ENCODE measurements at places on chromosomes 5 and 9. TPM values are rescaled to one million over a fixed set of nuclear protein-coding genes. Genes with fewer than 3 reads are reported as not detected.
A peak's percentile ranks its signal among the peaks of the same experiment; 100 is the strongest.

PCDHGA7 gene
- 4.2 TPM for total RNA-seq

LRRC19 gene
- not detected for total RNA-seq

ZNF883 gene
- 18.4 TPM for total RNA-seq

TRUB2 gene
- total RNA-seq, result 30.0 TPM

- no peak for DNase-seq
Observed at GRCh38 chr5:164051745-164052144, 546.3 kb downstream of the MAT2B start.

GRCh38 chr5:15571618-15572017, 71.6 kb downstream of the FBXL7 start:
- no peak for DNase-seq

DNA sequence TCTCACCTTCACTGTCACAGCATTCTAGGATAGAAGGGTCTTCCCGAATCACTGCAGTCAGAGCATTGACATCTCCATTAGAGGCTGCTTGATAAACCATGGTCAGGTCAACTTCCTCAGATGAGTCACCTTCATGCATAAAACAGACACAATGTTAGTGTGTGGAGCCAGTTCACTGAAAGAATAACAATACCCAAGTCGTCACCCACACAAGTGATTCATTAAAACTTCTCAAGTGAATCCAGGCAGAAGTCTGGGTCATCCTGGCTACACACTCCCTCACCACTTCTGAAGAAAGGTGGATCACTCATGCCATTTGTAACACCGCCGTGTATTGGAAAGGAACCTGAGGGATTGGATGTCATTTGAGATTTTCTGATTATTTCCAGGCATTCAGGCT, 49.6 kb downstream of the ANKRD55 start:
- DNase-seq, result no peak

DNA sequence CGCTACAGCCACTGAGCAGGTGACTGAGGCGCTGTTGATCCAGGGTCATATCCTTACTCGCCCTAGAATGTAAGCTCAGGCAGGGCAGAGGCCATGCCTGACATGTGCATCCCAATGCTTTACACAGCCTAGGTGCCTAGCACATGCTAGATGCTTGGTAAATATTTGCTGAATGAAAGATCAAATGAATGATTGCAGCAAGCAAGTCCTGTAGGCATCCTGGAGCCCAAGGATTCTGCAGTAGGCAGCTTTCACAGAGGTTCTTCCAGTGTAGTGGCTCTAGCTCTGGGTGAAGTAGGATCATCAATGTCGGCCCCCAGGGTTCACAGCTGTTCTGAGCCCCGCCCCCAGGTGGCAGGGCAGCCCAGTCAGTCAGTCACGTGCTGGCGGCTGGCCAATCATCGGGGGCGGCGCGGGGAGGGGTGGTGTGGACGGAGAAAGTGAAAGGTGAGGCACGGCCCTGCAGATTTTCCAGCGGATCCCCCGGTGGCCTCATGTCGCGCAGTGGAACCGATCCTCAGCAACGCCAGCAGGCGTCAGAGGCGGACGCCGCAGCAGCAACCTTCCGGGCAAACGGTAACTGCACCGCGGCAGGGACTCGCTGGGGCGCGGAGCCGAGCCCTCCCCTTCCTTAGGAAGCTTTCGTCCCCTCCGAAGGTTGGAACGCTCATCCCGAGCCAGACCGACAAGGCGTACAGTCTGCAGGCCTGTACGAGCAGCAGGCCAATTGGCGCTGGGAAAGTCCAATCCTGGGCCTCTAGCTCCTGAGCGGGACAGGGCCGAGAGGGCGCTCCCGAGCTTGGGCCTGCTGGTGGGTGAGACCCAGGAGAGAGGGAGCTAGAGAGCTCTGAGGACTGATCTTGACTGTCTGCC, at the start of gene GALT:
TSS of gene GALT (plus strand) at position 465 of the 873 bp plus-strand sequence. CDS start at position 495, 30 bp downstream.
- peak; percentile 96 for DNase-seq

DNA sequence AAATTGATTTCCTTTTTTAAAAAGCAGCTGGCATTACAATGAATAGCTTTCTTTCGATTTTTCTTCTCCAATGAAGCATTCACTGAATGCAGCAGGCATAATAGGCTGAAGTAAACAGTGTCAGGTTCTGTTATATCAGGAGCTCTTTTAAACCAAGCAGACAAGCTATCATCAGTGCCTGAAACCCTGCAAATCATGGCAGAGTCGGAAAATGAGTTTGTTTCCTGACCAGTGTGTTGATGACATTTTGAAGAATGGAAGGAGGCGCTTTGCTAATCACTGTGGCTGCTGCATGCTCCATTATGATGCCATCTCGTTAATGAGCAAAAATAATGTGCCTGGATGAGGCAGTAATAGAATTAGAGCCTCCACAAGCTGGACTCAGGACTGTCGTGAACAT, 284.5 kb downstream of the ZNF608 start:
- DNase-seq, result no peak

DNA sequence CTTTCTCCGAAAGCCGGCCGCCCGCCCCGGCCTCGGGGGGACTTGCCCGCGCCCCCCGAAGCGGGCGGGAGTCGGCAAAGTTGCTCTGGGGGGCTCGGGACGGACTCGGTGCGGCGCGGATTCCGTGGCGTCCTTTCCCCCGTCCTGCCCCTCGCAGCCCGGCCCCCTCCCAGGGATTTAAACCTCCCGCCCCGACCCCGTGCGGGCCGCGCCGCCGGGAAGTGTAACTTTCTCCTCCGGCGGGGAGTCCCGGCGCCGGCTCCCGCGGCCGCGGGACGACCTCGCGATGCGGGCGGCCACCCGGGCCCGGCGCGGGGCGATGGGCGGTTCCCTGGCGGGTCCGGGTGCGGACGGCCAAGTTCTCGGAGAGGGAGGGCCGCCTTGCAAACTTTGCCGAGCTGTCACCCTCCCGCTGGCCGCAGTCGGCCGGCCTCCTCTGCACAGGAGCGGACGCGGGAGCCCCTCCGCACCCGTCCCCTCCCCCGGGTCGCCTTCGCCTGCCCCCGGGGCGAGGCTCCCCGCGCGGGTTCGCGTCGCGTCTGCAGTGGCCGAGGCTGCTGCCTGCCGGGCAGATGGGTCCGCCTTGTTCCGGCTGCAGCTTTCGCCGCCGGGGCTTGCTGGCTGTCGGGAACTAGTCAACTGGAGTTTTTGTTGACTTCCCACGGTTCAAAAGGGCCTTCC, 732 bp downstream of the PBX3 start:
- DNase-seq, result peak; percentile 52

DNA sequence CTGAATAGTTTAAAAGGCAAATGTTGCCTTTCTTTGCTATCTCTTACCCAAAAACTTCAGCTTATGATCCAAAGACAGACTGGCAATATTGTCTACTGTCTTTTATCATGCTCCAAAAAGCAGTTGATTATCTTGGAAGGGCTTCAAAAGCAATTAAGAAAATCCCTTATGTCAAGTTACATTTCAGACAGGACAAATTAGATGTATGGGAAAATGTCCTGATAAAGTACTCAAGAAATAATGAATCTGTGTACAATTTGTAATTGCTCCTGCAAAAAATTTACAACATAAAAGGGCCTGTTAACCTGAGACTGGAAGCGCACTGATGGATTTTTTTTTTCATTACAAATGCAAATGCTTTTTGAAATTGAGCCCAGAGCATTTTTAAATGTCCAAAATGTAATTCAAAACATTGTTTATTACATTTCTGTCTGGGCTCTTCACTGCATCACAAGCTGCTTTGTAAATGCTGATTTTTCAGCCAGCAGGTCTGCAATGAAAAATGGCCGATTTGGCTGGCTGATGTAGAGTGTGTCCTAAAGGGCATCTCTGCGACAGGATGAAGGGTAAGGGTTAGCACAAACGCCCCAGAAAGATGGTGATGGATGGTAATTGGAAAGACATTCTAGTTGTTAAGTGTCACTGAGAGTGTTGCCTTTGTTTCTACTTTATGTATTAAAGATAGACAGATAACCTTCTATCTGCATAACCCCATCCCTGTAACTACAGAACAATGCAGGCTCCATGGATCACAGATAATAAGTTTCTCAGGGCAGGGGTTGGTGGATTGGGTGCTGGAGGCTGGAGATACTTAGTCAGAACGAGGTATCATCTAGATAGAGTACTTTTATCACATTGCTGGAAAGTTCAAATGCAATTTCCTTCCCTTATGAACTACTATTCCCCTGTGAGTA, 27.0 kb downstream of the MAT2B start:
- no peak for DNase-seq

- DNase-seq, result peak; percentile 6
Observed at GRCh38 chr5:132044207-132044606, 16.2 kb upstream of the IL3 start.

DNA sequence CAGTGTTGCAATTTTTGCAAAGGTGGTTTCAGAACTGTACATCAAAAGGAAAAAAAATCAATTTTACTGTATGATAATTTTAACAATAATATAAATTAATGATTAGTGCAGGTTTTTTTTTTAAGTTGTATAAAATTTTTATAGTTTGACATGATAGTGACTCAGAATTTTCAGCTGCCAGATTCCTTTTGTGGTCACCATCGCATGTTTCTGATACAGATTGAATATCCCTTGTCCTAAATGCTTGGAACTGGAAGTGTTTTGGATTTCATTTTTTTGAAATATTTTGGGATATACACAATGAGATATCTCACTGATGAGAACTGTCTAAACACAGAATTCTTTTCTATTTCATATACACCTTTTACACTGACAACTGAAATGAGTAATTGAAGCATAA, 361.3 kb downstream of the RAB3C start:
- no peak for DNase-seq

Data from glutamatergic neuron (in vitro differentiated cells).